GDM1 (cell line): ENCODE measurements at places on chromosomes 12 and 14.

- no peak for DNase-seq
Measured at GRCh38 chr12:86710109-86710508, 453.9 kb upstream of the MGAT4C start.

DNA sequence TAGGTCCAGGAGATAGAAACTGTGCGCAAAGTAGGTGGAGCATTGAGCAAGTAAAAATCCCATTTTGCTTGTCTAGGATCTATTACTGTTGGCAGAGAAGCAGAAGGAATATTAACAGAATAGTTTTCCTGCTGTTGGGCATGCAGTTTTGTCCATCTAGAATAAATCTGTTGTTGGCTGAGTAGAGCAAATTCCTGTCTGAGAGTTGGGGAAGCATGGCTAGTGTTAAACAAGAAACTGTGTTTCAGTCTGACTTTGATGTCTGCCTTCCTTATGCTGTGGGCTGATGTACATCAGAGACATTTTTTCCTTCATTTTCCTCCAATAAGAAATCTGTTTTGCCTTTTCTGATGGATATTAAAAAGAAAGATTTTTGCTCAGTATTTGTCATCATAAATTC is 98.2 kb downstream of the RAD52 start:
- no peak for DNase-seq

- DNase-seq: no peak
Measured at GRCh38 chr14:19906665-19907064, 13.7 kb upstream of the OR4K5 start.

DNA sequence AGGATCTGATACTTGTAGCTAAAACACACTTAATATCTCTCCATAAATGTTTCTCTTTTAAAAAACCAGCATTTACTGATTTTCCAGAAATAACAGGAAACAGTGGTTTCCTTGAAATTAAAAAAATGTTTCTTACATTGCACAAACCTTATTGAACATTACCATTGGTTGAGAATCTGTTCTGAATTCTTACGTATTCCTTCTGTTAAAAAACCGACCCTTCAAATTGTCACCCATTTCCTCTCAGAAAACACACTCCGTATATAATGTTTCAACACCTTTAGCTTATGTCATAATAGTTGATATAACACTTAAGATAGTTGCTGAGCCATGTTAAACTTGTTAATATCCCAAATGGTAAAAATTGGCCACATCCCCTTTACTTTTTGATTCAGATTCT is 51.2 kb downstream of the MSRB3 start:
- no peak for DNase-seq

- no peak for DNase-seq
Measured at GRCh38 chr14:30855345-30856037, 18.9 kb upstream of the COCH start.

DNA sequence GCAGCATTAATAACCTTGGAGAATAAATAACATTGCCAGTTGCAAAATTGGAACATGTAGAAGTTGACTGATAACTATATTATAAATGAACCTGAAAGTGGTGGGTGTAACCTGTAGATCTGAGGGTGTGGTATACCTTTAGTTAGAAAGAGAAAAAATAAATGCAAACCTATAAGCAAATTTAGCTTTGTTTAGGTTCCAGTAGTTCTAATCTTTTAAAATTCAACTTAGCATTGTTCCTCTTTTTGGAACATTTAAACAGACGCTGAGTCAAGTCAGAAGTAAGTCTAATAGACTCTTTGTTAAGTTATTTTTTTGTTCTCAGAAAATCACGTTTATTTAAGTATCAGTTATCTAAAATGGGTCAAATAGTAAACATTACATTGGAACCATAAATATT is 120.0 kb downstream of the DNAI7 start:
- no peak for DNase-seq

- DNase-seq: no peak
Measured at GRCh38 chr12:104974626-104975290, 11.4 kb upstream of the NOPCHAP1 start.
